Stimulated activated CD4-positive, alpha-beta T cell treated with anti-CD3 and anti-CD28 coated beads, Interleukin-2, amount 100 ng/mL, for 24 hours (primary cell): ENCODE measurements at places on chromosomes 7 and 10.

DNA sequence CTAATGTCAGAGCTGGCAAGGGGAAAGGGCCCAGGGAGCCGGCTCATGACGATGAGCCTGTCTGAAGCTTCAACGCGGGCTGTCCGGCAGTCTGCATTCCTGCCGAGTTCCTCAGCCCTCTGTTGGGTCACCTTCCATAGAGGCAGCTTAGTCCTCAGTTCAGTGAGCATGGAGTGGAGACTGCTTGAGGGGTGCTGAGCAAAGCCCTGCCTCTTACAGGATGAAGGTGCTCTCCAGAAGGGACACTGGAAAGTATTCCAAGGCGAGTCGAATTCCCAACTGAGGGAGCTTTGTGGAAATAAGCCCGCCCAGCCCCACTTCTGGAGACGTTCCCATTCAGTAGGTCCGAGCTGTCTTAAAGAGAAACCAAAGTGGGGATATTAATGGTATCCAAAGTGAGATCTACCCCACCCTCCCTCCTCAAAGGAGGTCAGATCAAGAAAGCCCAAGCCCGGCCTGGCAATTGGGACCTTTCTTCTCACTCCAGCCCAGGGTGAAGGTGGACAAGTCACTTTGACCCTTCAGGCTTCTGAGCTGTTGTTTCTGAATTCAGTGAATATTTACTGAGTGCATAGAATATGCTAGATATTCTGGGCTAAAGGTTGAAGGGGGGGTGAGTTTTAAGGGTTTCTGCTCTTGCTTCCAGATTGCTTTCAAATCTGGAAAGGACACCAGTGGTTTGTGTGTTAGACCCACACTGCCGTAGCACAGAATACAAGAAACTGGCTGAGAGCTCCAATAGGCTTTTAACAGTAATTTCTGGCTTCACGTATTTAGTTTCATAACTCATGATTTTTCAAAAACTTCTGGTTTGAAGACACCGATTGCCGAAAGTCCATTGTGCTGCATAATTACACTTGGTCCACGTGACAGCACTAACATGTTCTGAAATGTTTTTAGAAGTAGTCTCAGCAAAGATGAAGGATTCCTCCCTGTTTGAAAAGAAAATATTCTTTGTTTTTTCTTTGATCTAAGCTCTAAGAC is 3.5 kb downstream of the EGFR start:
- DNase-seq: no peak

DNA sequence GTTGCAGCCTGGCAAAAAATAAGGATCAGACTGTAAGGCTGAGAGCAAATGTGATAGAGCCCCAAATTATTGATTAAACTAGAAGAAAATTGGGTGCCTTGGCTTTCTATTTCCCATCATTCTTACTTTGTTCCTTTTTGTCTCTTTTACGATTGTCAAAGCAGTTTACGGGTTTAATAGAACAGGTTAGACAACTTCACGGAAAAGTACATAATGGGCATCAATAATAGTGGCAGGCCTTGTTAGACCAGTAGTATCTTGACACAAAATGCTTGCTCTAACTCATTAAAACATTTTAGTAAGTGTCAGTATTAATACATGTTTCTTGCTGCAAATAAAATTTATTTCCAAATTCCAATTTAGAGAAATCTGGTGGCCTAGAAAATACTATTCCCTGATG is 14.5 kb upstream of the GGCT start:
- DNase-seq: no peak

GRCh38 chr10:129631006-129631405 is 164.0 kb downstream of the MGMT start:
- no peak for DNase-seq

GRCh38 chr10:69061305-69062161 is 26.4 kb upstream of the SRGN start:
- DNase-seq: peak; percentile 39

- no peak for DNase-seq
Measured at GRCh38 chr10:79065091-79065551, 3.6 kb upstream of the ZMIZ1 start.

- DNase-seq: no peak
Measured at GRCh38 chr7:116161728-116162127, 48.6 kb upstream of the TES start.

DNA sequence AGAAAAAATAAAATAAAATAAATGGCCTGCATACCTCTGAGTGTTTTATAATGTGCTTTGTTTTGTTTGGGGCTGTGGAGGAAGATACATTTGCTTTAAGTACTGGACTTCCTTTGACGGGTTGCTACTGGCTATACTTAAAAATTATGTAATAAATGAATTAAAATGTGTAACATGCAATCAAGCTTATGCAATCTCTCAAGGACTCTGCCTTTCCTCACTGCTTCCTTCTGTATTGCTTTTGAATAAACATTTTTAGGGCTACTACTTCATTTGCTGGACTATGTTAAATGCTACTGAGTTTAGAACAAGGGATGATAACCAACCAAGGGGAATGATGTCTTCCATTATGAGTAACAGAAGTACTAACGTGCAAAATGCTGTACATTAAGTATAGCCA is 91.6 kb downstream of the ETV1 start:
- DNase-seq: no peak

- DNase-seq: no peak
Measured at GRCh38 chr7:2438186-2438585, 34.8 kb downstream of the CHST12 start.

- DNase-seq: no peak
Measured at GRCh38 chr10:44968091-44968490, 8.5 kb downstream of the RASSF4 start.
